ENCODE measurements at places on chromosomes 2 and 18.

DNA sequence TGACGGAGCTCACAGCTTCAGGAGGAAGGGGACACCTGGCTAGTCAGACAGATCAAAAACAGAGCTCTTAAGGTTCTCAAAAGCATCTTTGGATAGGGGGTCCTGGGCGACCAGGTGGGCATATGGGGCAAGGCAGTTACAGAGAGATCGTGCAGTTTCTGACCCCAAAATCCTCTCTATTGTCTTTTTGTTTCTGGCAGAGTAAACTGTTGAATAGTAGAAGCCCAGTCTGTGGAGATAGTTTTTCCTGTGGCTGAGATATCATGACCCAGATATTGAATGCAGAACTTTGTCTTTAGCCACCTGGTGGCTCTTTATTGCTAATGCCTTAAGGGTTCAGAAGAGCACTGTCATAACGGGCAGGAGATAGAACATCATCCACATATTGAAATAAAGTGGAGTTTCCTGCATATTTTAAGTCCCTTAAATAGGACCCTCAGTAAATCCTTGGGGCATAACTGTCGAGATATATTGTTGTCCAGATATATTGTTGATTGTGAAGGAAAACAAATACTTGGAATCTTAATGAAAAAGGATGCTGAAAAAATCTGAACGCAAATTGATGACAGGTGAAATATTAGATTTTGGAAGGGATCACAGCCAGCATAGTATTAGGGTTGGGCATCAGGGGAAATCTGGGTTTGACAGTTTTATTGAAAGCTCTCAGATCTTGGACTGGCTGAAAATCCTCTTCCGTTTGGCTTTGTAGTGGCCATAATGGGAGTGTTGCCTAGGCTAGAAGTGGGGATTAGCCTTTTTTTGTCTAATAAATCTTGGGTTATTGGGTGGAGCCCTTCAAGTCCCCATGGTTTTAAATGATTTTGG is 14.1 kb upstream of the ZDBF2 start:
- no peak for DNase-seq

GRCh38 chr2:209681201-209681735 is 90.4 kb upstream of the UNC80 start:
- DNase-seq: no peak

- no peak for DNase-seq
Measured at GRCh38 chr2:29811378-29811777, 110.0 kb downstream of the ALK start.

DNA sequence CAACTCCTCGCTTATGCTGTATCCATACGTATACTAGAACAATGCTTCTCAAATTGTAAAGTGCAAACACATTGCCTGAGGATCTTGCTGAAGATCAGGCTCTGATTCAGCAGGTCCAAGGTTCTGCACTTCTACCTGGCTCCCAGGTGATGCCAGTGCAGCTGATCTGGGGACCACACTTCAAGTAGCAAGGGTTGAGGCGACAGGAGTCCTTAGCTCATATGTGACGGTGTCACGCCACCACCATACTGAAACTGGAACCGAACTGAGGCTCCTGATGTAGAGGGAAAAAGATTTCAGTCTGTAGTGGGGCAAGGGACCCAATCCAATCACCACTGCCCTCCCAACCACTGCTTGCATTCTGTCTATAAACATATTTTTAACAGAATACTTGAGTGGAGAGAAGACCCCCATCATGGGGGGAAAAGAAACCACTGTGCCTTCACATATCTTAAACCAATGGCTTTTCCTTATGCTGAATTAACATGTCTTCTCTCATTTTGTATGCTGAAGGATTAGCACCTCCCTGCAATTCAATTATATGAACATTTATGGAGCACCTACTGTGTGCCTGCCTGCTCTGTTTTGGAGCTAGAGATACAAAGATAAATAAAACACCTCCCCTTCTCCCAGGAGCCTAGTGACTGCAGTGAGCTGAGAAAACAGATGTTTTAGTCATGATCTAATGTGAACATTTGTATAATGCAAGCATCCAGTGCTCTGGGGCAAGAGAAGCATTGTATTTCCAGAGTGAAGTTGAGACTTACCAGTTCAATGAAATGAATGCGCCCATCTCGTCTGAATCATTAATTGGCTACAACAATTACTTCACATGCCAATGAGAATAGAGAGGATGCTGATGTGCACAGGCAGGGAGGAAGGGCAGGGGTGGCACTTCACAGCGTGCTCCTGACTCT is 6.6 kb upstream of the ASAP2 start:
- DNase-seq: no peak

DNA sequence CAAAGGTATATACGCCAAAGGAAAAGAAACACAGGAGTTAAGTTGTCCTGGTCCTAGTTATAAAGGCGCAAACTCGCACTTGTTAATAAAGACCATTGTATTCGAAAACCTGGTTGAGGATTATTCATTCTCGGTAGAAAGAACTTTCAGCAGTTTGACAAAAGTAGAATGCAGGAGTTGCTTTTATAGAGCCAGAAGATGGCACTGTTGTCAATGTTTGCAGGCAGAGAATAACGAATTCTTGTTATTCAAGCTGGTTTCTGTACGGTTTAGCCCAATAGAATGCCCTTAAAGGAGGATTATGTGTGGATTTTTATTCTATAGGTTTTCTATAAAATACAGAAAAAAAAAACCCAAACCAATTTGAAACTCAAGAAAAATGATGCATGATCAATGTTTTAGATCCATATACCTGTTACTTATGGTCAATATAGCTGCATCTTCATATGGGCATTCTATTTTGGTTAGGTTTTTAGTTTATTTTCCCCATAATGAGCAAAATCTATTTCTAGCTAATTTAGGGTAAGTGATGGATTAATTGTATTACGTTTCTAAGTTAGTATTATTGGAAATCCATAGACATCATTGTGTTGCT is 510.3 kb downstream of the PLCL1 start:
- no peak for DNase-seq

DNA sequence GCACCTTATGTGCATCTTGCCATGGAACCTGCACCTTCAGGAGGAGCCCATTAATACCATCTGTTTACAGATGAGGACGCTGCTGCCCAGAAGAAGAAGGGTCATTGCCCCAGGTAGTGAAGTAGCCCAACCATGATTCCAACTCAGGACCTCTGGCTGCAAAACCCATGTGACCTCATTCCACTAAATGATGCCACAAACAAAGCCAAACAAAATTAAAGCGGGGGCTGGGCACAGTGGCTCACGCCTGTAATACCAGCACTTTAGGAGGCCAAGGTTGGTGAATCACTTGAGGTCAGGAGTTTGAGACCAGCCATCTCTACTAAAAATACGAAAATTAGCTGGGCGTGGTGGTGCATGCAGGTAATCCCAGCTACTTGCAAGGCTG is 202.1 kb downstream of the EIPR1 start:
- DNase-seq: no peak

GRCh38 chr2:9961013-9961412 is 9.5 kb downstream of the GRHL1 start:
- no peak for DNase-seq
